ENCODE measurements at places on chromosomes 3 and 15.

- DNase-seq, result no peak
Observed at GRCh38 chr3:42175386-42176240, 84.5 kb downstream of the TRAK1 start.

- DNase-seq, result peak; percentile 34
Observed at GRCh38 chr15:38699633-38700230, 135.1 kb upstream of the RASGRP1 start.

GRCh38 chr3:13594991-13595421, 46.1 kb downstream of the FBLN2 start:
- DNase-seq, result no peak

GRCh38 chr15:59169251-59169708, 37.4 kb upstream of the LDHAL6B start:
- DNase-seq, result no peak

GRCh38 chr15:72237853-72238224, 6.8 kb upstream of the PKM start:
- no peak for DNase-seq

DNA sequence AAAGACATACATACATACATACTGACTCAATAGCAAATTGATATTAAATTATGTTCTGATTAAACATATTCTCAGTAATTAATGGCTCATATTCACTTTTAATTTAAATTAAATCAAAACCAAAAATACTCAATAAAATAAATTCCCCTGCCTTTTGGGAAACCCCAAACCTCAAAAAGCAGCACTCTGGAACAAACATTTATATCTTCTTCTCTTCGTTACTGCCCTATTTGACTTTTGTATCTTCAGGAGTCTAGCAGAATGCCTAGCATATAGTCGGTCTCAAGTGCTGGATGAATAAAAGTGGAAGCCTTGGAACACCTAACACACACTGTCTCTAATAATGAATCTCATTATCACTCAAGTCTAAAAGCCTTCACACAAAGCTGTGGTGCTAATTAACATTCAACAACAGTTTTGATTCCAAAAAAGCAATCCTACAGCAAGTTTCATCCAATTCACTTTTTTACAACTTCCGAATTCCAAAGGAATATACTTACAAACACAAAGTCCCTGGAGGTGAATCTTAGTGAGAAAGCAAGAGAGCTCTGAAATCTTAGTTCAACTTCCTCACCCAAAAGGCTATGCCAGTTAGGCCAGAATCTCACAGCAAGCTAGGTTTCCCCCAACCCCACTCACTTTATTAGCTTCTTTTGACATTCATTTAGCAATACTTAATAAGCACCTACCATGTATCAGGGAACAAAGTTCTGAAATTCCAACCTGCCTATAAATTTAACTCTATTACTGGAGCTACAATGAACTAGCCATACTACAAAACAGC, 35.0 kb downstream of the GSK3B start:
- no peak for DNase-seq

- no peak for DNase-seq
Observed at GRCh38 chr3:54121414-54122323, 683 bp upstream of the CACNA2D3 start.

- DNase-seq, result no peak
Observed at GRCh38 chr15:86489981-86490380, 410.3 kb downstream of the AGBL1 start.

DNA sequence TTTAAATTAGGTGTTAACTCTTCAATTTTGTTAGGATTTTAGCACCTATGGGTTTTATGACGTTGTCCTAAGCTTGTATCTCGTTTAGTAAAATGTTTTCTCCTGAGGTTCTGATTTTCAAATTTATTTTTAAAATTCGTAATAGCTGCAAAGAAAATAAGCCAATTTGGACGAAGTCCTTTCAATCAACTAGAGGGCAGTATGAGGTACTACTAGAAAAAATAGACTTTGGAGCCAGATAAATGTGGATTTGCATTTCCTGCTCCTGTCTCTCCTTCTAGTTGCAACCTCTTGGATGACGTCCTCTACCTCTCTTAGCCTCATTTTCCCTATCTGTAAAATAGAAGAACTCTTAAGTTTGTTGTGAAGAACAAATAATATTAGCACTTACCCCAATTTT, 81.1 kb downstream of the SLTM start:
- DNase-seq, result no peak

- peak; percentile 78 for DNase-seq
Observed at GRCh38 chr15:63277038-63277892, at the start of gene APH1B. TSS of gene APH1B (plus strand) at chr15:63277605. CDS start at chr15:63277624, 19 bp downstream.

GRCh38 chr3:192842711-192843110, 74.9 kb downstream of the MB21D2 start:
- no peak for DNase-seq

DNA sequence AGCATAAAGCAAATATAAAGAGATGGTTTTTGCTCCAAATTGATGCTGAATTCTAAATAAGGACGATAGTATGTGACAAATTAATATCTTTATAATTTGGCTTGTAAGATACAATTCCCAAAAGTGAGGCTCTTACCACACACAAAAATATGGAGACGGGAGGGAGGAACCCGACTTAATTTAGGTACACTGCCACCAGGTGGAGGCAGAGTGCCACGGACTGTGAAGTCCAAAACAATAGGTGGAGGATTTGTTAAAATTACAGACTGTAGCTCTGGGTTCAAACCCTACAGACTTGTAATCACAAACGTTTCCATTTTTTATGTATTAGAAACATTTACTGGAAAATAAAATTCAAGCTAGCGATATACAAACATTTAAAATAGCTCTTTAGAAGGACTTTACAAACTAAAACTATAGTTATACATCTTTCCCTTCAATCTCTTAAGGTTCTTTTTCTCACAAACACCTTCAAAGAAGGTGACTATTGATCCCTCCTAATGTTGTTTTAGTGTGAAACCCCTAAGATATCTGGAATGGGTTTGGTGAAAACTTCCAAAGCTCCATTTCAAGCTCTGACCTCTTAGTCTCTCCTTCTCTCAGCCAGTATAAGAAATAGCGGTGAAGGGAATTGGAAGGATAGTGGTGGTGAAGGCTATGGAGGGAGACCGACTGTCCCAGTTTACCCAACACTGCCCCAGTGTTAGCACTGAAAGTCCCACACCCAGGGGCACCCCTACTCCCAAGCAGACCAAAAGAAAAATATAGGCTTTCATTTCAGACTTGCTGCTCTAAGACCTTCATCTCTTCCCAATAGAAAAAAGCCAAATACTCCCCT, 89.7 kb downstream of the AQP9 start:
- peak; percentile 48 for DNase-seq

GRCh38 chr3:107426223-107426622, 49.0 kb downstream of the CCDC54 start:
- DNase-seq, result no peak

GRCh38 chr3:158535918-158536317, 35.1 kb upstream of the MLF1 start:
- no peak for DNase-seq

GRCh38 chr15:39140060-39140604, 440.7 kb upstream of the THBS1 start:
- DNase-seq, result no peak

- peak; percentile 65 for DNase-seq
Observed at GRCh38 chr3:14424711-14425580, 22.5 kb downstream of the SLC6A6 start.
